ENCODE measurements at places on chromosomes 16 and 17. TPM values are rescaled to one million over a fixed set of nuclear protein-coding genes. Genes with fewer than 3 reads are reported as not detected.
A peak's percentile ranks its signal among the peaks of the same experiment; 100 is the strongest.

The PSMD7 gene
- total RNA-seq, result 120 TPM

The SGSM2 gene
- total RNA-seq, result 43.4 TPM

The SLC5A11 gene
- total RNA-seq, result not detected

The FOXN1 gene
- not detected for total RNA-seq

GRCh38 chr17:60036796-60037677 is 41.7 kb downstream of the HEATR6 start:
- peak; percentile 97 for ATAC-seq

DNA sequence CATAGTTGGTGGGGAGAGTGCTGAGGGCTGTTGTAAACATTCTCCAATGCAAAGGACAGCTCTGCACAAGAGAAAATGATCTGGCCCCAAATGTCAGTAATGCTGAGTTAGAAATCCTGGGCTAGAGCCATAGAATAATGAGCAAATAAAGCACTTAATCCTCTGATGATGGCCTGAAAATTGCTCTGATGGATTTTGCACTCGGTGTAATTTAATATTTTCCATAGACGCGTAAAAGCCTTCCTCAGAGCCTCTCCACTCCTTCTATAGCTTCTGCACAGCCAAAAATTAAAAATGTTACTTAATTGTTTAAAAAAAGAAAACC is 23.7 kb downstream of the FAM20A start:
- ATAC-seq, result no peak

DNA sequence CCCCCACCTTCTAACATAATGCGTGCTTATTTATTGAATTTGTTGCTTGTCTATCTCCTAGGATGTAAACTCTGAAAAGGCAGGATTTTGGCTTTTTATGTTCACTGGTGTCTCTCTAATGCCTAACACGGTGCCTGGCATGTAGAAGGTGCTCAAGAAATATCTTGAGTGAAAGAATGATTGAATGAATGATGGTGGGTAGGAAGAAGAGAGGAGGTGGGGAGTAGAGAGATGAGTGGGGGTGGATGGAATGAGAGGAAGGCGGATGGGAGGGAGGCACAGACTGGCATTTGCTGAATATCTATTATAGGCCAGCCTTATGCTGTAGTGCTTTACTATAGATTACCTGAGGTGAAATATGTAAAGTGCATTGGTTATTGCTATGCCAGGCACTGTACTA is 2.3 kb downstream of the PRSS36 start:
- ATAC-seq, result no peak

DNA sequence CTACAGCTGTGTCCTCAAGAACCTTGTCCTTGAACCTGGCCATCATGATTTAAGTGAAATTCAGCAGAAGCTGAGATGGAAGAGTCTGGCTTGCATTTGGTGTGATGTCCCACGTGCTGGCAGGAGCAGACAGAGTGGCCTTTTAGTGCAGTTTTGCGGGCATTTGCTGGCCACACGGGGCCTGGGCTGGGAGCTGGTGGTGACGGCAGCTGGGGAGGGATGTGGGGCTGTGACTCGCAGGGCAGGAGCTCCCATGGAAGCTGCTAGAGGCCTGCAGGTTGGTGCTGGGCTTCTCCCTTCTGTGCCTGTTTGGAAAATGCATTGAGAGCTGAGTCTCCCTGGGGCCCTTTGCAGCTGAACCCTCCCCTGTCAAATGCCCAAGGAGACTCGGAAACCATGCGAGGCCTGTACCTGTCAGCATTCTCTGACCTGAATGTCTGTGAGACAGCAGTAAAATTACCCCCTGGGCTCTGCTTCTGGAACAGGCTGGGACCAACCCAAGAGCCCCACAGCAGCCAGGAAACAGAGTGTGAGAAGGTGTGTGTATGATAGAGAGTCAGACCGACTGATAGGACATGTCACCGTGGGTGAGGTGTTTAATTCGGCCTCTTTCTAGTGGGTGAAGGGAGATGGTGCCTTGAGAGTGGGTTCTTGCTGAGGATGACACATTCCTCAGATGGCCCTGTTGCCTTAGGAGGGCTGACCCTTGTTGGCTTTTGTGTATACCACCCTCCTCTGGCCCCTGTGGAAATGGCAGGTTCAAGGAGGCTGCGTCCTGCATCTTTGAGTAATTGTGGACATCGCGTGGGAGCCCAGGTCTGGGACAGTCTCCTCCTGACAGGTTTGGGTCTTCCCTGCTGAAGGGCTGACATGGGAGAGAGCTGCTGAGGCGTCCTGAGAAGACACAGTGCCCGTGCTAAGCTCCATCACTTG is 145.5 kb downstream of the MSI2 start:
- no peak for ATAC-seq

DNA sequence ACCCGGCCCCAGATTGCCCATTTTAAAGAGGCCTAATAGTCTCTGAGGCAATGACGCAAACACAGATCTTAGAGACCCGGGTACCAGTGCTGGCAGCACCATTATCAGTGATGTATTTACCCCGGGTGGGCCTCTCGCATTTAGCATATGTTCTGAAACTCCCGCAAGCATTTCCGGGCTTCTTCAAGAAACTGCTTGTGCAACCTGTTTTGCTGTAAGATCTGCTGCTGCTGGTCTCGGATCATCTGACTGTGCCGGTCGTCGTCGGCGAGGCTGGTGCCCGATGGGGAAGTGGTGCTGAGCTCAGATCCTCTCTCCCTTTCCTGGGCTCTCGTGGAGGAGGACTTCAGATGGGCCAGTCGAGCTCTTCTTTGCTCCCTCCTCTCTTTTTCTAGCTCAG is 12.5 kb downstream of the CEP295NL start:
- peak; percentile 73 for ATAC-seq

- ATAC-seq, result peak; percentile 92
These were observed 7.8 kb upstream of the PDK2 start for GRCh38 chr17:50087246-50087911.

DNA sequence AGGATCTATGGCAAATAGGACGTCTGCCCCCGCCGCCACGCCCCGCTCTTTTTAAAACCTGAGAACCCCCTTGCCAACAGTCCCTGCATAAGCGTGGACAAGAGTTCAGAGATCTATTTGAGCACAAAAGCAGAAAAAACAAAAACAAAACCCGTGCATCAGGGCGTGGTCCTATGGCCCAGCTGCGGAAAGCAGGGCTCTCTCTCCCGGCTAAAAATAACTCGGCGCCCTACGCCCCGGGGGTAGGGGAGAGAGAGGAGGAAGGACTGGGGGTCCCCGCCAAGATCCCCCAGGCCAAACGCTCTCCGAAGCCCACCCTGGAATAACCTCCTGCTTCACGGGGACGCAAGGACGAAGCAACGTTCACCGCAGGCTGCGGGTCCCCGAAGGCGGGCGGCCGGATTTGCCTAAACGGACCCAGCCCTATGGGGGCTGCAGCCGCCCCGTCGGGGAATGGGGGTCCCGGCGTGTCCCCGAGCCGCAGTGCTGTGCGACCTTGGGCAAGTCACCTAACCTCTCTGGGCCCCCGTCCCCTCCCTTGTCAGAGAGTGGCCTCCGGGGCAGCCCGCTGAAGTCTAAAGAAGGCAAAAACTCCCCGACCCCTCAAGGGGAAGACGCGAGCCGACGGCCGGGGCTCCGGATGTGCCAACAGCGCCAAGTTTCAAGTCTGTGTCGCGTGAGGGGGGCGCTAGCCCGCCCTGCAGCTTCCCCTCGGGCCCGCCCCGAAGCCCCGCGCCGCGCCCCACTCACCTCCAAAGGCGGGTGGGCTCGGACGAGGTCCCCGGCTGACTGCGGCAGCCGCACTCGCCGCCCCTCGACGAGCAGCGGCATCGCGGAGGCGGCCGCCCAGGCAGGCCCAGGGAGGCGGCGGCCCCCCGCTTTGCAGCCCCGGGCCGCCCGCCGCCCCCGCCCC is 477 bp downstream of the NTAN1 start:
- ATAC-seq, result peak; percentile 63

DNA sequence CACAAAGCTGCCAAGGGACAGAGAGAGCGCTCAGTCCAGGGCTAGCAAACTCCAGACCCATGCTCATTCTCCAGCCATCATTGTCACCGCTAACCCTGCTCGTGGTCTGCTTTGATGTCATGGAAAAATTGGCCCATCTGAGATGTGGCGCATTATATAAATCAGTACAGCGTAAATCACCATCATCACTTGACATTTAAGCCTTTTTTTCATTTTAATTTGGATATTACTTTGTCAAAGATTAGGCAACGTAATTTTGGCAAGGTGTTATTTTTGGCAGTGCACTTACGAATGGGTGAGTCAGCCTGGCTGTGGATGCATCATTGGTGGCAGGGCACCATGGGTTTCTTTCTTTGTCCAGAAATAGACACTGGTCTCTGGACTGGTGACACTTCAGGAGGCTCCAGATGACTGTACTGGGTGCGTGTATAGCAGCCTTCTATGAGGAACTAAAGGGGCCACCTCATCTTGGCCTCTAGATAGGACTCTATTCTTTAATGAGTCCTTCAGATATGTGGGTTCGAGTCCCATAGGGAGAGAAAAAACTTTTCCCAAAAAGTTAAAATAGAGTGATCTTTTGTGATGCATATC is 166.3 kb downstream of the MSI2 start:
- peak; percentile 95 for ATAC-seq

GRCh38 chr17:14856176-14856575 is 408.9 kb downstream of the PMP22 start:
- ATAC-seq, result no peak

All from activated T-helper 17 cell treated with anti-CD3 and anti-CD28 coated beads, Interleukin-2, amount 50 U/mL, for 72 hours (primary cell).